ENCODE measurements at places on chromosomes 1 and 21. TPM values are rescaled to one million over a fixed set of nuclear protein-coding genes. Genes with fewer than 3 reads are reported as not detected.

The STIL gene
- 4.9 TPM for total RNA-seq

The LHX4 gene
- total RNA-seq, result not detected

The CAPN2 gene
- total RNA-seq, result 300 TPM

The EPHA2 gene
- total RNA-seq, result 104 TPM

The ZZZ3 gene
- total RNA-seq, result 88.9 TPM

The ADAM30 gene
- total RNA-seq, result not detected

The NFASC gene
- 0.17 TPM for total RNA-seq

The TNFRSF9 gene
- 7.8 TPM for total RNA-seq

All from renal cortical epithelial cell (primary cell).